ENCODE measurements at places on chromosomes 12 and 14.

- DNase-seq: no peak
Observed at GRCh38 chr12:607541-608001, 55.7 kb downstream of the NINJ2 start.

DNA sequence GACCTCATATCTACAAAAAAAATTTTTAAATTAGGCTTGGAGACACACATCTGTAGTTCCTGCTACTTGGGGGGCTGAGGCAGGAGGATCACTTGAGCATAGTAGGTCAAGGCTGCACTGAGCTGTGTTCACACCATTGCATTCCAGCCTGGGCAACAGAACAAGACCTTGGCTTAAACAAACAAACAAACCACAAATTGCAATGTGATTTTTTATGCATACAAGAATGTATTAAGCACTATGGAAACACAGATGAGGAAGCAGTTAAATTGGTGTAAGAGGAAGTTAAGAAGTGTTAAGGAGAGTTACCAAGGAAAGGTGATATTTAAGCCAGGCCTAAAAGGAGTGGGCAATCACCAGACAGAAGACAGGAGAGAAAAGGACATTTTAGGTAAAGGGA lies 83.6 kb upstream of the HECTD1 start:
- no peak for DNase-seq

- no peak for DNase-seq
Observed at GRCh38 chr12:93954166-93955112, 193.9 kb upstream of the PLXNC1 start.

DNA sequence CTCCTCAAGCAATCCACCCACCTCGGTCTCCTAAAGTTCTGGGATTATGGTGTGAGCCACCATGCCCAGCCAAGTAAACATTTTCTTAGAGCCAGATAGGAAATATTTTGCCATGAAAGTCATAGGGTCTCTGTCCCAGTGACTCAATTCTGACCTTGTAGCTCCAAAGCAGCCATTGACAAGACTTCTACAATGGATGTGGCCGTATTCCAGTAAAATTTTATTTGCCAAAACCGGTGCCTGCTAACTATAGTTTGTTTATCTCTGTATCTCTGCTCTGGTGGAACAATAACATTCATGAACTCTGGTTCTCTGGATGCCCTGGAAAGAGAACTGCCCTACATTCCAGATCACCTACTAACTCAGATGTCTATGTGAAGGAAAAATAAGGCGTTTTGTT lies 54.6 kb upstream of the USP44 start:
- DNase-seq: no peak

DNA sequence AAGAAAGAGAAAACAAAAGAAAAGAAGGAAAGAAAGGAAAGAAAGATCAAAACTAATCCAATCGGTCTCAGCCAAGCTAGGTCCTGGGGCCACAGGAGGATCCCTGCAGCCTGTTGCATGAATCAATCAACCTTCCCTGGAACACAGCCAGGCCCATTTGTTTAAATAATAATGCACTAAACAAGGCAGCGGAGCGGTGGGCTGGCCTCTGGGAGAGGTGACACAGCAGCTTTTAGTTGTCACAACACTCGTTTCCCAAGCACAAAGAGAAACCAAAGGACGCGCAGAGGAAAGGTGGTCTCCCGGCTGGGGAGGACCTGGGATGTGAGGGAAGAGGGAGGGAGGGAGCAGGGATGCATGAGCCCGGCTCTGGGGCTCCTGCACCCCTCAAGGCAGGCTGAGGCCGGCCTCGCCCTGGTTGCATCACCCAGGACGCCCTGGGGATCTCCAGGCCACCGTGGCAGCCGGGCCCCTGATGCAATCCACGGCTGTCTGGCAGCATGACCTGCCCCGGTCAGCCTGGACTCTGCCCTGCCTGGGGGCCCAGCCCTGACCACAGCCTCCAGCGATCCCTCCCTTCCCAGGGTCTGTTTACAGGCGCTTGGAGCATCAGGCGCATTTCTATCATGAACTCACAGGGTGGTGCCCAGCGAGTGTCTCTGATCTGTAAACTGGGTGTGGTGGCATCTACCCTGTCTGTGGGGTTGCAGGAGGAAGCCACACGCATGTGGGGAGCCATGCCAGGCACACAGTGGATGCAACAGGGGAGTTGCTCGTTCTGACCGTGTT lies 32.5 kb downstream of the MMP17 start:
- no peak for DNase-seq

DNA sequence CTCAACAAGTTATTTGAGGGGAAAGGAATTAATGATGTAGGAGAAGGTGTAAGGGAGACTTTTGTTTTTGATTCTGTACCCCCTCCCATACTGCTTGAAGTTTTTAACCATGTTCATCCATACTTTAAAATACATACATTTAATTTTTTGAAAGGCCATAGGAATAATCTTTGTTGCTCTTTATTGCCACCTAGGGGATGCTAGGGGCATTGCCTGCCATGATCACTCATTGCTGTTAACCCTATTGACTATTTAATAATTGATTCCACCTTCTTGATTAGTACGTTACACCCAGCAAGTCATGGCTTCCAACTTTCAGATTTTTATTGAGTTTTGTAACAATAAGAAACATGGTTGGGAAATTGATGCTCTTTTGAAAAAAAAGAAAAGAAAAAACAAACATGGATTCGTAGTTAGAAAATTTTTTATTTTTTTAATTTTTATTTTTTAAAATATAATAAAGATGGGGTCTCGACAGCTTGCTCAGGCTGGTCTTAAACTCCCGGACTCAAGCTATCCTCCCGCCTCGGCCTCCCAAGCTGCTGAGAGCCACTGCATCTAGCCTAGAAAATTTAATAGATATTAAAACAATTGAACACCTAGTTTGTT lies 8.5 kb upstream of the PRKAB1 start:
- no peak for DNase-seq

Data from AG04450 (cell line).